ENCODE measurements at places on chromosomes 6 and 20. TPM values are rescaled to one million over a fixed set of nuclear protein-coding genes. Genes with fewer than 3 reads are reported as not detected.

Gene OR2H2
- not detected for total RNA-seq

Gene FAXC
- 0.26 TPM for total RNA-seq

Gene MUC22
- not detected for total RNA-seq

Gene LAMA2
- 154 TPM for total RNA-seq

Gene C4B
- total RNA-seq = 48.8 TPM

Gene PNPLA1
- not detected for total RNA-seq

Data from pericardium fibroblast (primary cell).